ENCODE measurements at places on chromosomes 16 and 17.

GRCh38 chr16:8751481-8752311 lies 45.7 kb downstream of the TMEM186 start:
- no peak for DNase-seq

DNA sequence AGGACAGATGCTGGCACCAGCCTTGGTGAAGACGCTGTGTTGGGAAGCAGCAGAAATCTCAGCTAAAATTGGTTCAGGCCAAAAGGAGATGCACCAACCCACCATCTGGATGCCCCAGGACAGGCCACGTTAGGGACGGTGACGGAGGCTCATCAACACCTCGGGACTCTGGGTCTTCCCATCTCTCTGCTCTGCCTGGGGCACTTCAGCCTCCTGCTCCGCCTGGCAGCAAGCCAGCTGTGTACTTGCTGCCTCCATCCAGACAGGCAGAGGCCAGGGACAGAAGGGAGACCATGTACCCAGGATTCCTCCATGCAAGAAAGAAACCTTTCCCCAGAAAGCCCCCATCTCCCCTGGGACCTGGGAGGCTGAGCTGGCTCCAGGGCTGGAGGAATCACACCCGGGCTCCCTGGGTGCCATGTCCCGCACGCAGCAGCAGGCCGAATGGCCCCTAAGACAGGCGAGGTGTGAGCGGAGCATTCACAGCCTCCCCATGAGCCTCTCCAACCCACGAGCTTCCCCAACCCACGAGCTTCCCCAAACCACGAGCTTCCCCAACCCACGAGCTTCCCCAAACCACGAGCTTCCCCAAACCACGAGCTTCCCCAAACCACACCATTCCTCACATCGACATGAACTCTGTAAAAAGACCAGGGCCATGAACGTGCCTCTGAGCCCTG lies 274.5 kb downstream of the C16orf95 start:
- no peak for DNase-seq

- no peak for DNase-seq
Observed at GRCh38 chr17:13200671-13201070, 182.8 kb upstream of the ELAC2 start.

- DNase-seq: no peak
Observed at GRCh38 chr16:69276148-69277115, 34.7 kb upstream of the VPS4A start.

DNA sequence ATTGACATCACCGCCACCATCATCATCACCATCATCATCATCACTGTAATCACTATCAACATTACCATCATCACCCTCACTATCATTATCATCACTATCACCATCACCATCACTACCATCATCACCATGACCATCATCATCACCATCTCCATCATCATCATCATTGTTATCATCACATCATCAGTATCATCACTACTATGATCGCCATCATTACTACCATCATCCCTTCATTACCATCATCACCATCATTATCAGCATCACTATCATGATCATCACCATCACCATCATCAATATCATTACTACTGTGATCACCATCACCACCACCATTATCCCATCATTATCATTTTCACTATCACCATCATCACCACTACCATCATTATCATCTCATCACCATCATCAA lies 368.3 kb downstream of the SEC14L1 start:
- DNase-seq: no peak

- peak; percentile 83 for DNase-seq
Observed at GRCh38 chr17:37373530-37374159, 2.1 kb upstream of the C17orf78 start.

DNA sequence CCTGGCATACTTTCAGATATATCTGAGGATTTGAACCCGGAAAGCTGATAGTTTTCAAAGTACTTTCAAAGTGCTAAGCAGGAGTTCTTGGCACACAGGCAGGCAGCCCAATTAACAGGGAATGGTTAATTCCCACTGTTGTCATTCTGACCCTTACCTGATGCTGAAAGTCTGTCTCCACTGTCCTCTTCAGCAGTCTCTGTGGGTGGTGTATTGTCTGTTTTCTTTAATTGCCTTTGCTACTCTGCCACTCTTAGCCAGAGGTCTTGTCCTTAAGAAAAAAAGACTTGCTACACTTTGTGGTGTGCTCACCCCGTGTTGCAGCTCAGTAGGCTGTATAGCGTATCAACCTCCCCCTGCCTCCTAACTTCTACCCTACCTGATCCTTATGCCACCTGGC lies 63.2 kb upstream of the SLC12A3 start:
- no peak for DNase-seq

- DNase-seq: no peak
Observed at GRCh38 chr17:41547921-41548843, 20.1 kb upstream of the KRT19 start.

DNA sequence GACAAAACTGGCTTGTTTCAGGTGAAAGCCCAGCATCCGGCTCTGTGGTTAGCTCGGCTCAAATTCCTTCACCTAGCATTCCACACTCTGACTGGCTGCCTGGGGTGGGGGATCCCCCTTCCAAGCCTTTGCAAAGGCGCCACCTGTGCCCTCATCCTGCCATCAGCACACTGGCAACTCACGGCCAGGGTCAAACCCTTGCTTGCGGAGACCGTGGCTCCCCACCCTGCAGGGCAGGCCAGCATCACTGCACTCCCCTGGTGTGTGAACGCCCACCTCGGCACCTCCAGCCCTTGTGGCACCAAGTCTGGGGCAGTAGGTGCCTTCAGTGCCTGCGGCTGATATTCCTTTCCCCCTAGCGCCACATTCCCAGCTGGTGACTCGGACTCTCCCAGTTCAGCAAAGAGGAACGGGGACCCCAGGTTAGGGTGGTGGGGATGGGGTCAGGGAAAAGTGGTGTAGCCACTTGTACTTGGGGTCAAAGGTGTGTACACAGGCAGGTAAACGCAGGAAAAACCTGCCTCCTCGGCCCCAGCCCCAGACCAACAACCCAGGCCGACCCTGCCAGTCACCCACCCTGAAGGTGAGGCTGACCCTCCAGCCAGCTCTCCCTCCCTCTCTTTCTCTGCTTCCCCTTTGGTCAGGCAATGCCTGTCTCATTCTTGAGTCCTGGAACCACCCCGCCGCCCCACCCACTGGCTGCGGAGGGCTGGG lies 1.1 kb downstream of the FLII start:
- DNase-seq: no peak

DNA sequence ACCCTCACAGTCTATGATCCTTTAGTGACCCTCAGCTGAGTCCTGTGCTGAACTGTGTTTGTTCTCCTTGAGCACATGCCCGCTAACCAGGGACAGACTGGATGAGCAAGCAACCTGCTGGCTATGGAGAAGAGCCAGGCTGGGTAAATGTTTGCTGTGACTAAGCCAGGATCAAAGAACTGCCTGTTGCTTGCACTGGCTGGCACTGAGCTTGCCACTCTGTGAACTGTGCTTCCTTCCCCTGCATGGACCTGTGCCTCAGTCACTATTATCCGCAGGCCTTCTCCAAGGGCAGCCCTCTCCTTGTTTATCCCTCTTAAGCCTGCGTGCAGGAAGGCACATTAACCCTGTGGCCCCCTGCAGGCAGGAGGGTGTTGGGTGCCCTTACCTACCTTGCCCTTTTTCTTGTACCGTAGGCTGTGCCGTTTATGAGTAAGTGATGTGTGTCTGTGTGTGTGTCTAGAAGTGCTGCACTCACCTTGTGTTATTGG lies 7.4 kb downstream of the PNPO start:
- DNase-seq: no peak

- DNase-seq: no peak
Observed at GRCh38 chr16:70803319-70803718, 2.4 kb upstream of the VAC14 start.

DNA sequence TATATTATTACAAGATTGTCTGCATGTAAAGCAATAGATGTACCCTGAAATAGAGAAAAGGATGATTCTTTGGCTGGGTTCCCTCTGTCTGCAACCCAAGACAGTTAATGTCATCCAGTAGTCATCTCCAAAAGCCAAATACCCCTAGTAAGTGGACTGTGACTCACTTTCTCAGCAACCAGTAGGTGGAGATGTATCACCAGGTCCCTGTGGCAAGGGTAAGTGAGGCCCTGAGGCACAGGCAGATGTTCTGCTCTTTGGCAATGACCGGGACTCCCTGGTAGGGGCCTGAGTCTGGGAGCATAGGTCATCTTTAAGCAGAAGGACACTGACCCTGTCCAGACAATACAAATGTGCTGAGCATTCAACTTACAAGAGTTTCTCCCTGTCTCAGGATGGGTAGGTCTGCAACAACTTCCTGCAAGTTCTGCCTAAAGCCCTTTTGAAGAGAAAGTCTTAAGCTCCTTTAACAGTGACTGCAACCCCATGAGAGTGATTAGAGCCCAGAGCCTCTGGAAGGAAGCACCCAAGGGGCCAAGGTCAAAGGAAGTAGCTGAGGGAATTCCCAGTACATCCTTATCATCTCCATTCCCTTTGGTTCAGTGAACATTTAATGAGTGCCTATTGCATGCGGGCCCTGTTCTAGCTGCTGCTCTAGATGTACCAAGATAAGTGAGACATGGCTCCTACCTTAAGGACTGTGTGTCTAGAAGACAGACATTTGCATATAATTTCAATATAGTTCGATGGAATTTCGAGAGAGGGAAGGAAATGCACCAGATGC lies 31.9 kb downstream of the PMP22 start:
- no peak for DNase-seq

GRCh38 chr17:48840441-48840840 lies 9.6 kb downstream of the CALCOCO2 start:
- DNase-seq: no peak

DNA sequence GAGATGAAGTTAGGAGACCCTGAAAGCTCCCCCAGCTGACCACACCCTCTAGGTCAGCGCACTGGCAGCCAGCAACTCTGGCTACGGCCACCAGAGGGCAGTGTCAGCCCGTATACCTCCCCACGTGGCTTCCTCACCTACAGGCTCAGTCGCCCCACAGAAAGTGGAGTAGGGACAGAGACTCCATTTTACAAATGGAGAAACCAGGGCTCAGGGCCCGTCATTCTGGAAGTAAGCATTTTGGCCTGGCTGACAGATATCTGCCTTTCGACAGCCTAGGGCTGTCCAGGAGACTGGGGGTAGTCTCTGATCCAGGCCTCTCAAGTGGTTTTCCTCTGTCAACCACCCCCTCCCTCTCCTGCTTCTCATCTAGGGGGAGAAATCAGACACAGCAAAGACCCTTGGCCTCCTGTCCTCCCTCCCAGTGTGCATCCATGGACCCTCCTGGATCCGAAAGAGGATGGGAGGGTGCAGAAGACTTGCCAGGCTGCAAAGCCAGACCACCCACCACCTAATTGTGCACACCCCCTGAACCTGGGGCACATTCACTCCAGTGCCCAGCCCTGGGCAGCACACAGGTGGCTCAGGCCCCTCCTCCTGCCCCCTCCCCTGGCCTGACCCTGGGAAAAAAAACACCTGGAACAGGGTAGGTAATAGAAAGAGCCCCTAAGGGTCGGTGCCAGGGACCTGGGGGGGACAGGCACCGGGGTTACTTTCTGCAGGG lies 3.8 kb upstream of the HAP1 start:
- peak; percentile 57 for DNase-seq

DNA sequence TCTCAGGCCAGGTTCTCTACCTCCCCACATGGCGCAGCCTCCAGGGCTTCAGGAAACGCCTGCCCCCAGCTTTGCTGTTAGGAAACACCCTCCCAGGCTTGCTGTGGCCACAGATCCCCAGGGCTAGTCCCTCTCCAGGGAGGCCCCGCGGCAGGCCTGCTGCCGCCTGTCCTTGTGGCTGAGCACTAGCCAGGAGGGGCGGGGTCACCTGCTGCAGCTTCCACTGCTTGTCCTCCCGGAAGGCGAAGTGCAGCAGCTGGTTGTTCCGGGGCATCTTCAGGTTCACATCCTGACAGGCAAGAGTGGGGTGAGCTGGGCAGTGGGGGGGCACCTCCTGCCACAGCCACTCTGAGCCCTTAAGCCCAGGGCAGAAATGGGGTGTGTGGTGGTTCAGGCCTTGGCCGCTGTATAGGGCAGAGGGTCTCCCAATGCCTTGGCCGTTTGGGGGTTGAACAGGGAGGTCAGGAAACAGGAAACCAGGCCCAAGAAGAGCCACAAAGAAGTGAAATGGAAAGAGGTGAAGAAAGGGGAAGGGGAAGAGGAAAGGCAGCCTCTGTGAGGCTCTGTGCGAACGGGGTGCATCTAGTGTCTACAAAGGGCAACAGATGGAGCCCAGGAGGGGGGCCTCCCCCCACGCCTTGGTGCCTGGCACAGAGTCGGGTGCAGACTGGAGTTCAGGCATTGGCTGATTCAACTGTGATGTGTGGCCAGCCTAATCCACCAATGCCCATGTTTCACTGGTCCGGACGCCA lies 2.0 kb downstream of the ROGDI start:
- no peak for DNase-seq

DNA sequence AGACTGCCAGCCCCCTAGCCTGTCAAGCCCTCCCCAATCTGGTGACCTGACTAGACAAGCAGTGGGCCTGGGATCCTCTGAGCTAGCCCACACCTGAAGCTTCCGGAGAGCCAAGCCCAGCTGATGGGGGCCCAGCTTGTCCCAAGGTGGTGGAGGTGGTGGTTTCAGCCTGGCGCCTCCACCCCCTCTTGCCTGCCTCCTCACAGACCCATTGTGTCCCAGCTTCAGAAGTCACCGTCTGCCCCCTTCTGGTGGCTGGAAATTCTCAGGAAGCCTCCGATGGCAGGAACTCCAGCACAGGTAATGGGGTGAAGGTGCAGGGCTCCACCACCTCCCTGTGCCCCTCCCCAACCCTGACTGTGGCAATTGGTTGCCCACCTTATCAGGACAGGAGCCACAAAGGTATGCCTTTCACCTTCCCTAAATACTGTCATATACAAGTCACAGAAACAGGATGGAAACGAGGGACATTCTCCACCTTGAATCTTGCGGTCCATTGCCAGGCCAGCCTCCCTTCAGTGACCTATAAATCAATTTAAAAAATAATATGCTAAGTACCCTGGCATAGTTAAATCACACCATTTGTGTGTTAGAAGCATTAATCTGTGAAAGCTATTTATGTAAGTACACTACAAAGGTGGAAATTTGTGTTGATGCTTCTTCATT lies 66.0 kb upstream of the ZNF423 start:
- peak; percentile 17 for DNase-seq

- DNase-seq: no peak
Observed at GRCh38 chr17:78993241-78993956, 13.7 kb upstream of the LGALS3BP start.

GRCh38 chr17:13410874-13411273 lies 190.9 kb downstream of the HS3ST3A1 start:
- no peak for DNase-seq

- no peak for DNase-seq
Observed at GRCh38 chr16:21227866-21228265, 5.6 kb upstream of the ANKS4B start.
